ENCODE measurements at places on chromosomes 2 and 18.
A peak's percentile ranks its signal among the peaks of the same experiment; 100 is the strongest.

- no peak for DNase-seq
These were observed 52.7 kb upstream of the FZD7 start for GRCh38 chr2:201980946-201981345.

DNA sequence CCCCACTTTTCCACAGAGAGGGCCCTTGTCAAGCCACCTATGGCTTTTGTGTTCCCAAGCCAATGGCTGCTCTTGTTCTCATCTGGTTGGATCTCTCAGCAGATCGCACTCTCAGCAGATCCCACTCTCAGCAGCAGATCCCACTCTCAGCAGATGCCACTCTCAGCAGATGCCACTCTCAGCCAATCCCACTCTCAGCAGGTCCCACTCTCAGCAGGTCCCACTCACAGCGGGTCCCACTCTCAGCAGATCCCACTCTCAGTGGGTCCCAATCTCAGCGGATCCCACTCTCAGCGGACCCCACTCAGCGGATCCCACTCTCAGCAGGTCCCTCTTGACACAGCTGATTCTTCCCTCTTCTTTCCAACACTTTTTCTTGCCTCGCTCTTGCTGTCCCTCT lies 59.3 kb upstream of the MGAT4A start:
- no peak for DNase-seq

DNA sequence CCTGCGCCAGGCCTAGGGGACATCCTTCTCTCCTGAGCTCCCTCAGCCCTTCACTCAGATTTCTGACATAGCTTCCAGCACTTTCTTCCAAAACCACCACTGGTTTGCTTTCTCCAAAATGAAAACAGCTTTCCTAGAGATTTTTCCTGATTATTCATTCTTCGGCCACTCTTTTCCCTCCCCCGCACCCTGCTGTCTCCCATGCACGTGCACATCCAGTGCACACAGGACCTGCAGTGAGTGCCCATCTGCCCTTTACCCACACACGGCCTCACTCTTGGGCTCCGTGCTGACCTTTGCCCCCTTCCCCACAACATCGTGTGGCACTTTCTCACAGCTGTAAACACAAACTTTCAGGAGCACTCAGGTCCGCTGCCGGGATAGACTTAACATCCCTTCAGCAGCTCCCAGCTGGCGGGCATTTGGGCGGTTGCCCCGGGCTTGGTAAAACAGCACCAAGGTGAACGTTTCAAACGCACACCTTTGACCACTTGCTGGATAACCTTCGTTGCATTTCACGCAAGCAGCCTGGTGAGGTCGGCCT lies 25.8 kb downstream of the KIF1A start:
- DNase-seq: no peak

DNA sequence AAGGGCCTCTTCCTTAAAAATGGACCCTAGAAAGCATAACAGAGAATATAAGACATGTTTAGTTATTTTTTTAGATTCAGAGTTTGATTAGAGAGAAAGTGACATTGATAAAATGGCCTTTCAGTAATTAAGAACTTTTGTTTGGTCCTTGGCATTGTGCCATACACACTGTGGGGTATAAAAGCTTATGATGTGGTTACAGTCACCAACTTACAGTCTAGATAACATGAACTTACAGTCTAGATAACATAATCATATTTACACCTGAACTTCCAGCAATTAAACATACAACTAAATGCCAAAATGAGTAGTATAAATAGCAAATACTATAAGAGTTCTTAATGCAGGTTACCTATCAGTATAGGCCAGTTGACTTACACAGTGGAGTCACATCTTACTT lies 25.6 kb upstream of the EFEMP1 start:
- DNase-seq: no peak

- no peak for DNase-seq
These were observed 47.2 kb upstream of the UBE2F start for GRCh38 chr2:237919593-237919992.

DNA sequence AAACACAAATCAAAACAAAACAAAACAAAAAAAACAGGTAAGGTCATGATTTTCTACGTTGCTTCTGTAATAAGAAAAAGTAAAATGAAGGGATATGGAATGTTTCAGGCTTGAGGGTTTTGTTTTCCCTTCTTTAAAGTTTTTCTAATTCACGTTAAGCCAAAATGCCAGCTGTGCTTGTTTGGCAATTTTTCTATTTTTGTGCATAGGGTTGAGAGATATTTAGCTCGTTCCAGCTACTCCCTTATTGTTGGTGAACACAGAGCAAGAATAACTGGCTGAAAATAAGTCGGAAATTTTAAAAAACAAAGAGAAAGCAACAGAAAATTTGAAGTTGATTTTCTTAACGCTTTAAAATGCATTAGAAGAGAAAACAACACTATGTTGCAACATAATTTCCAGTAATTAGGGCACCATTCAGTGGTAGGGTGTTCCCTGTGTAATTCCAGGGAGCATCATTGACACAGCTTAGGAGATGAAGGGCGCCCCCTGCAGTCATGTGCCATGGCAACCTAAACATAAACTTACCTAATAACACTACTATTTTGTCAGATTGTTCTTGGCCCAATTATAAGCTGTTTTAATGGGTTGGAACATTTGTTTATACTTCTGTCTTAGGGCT lies 99.5 kb downstream of the DTNA start:
- peak; percentile 14 for DNase-seq

DNA sequence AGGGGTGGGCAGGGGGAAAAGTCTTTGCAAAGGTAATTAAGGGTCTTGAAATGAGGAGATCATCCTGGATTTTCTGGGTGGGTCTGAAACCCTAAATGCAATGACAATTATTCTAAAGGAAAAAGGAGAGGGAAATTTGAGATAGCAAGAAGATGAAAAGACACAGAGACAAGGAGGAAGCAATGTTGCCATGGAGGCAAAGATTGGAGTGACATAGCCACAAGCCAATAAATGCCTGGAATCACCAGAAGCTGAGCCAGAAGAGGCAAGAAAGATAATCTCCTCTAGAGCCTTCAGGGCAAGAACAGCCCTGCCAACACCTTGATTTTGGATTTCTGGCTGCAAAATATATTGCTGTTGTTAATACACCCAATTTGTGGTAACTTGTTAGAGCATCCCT lies 1246.3 kb upstream of the PIK3C3 start:
- no peak for DNase-seq

All from activated CD4-positive, alpha-beta T cell treated with anti-CD3 and anti-CD28 coated beads, Interleukin-2, amount 50 U/mL, for 48 hours (primary cell).